COR-L47 (cell line): ENCODE measurements at places on chromosomes 4 and X.

GRCh38 chr4:54228961-54229501, at the start of gene PDGFRA:
Gene PDGFRA (plus strand): TSS chr4:54229293. CDS start chr4:54258769, 29,476 bp downstream.
- no peak for DNase-seq

- DNase-seq: no peak
Observed at GRCh38 chr4:94497690-94498089, 45.9 kb downstream of the PDLIM5 start.

- no peak for DNase-seq
Observed at GRCh38 chr4:53635697-53636483, 44.6 kb upstream of the LNX1 start.

DNA sequence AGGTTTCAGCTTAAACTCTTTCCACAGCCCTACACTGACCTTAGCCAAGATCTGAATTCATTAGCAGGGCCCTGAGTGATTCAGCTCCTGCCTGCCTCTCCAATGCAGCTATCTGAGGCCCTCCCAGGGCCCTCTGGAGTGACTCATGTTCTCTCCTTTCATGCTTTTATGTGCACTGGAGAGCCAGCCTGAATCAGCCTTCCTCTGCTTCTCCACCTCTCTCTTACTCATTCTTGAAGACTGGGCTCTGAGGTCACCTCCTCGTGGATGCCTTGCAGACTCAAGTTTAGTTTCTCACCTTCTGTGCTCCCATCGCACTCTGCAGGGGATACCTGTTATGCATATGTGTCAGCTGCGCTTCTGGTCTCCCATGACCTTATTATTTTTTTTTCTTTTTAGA, 3.1 kb upstream of the OCIAD2 start:
- no peak for DNase-seq

DNA sequence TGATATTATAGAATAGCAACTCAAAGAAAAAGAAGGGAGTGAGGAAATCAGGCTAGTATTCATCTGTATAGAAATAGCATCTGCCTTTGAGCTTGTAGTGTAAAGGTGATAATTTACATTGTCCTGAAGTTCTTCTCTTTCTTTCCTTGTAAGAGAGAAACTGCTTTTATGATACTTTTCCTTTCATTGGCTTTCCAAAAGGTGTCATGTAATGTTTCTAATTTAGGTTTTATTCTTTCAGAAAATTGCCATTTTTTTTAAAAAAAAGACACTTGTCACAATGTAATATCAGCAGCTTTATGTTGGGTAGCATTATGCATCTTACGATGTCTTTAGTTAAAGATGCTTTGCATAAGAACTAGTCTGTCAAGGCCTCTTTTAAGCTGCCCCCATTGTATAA, 1153.8 kb upstream of the PCDH7 start:
- DNase-seq: no peak

DNA sequence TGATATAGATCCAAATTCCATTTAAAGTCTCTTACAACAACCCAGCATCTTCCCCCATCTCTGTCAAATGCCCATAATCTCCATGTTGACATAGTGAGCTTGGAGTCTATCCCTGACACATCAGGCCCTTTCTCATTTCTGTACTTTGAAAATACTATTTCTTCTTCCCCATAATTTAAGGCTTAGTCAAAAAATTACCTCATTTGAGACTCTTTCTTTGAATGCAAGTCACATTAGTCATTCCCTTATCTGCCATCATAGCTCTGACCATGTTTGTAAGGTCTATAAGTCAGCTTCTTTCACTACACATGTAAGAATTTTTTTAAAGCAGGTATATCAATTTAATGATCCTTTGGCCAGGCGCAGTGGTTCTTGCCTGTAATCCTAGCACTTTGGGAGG, 99.9 kb downstream of the DDX60 start:
- no peak for DNase-seq
